ENCODE measurements at places on chromosomes 12 and 14. TPM values are rescaled to one million over a fixed set of nuclear protein-coding genes. Genes with fewer than 3 reads are reported as not detected.

Gene ASPG
- total RNA-seq, result 4.0 TPM

Gene GIT2
- 42.6 TPM for total RNA-seq

Gene MAP3K9
- 9.2 TPM for total RNA-seq

Gene KRT74
- not detected for total RNA-seq

Gene OGFOD2
- total RNA-seq, result 13.8 TPM

Gene DDHD1
- 23.4 TPM for total RNA-seq

Gene PDE3A
- 12.7 TPM for total RNA-seq

Gene TM7SF3
- 70.5 TPM for total RNA-seq

Gene LRP1
- 253 TPM for total RNA-seq

Gene CLEC4D
- not detected for total RNA-seq

Gene NPAS3
- total RNA-seq, result 6.9 TPM

Gene SLC39A2
- total RNA-seq, result 2.7 TPM

Gene CLEC2A
- total RNA-seq, result 0.29 TPM

Gene CD63
- 438 TPM for total RNA-seq

Gene SUPT16H
- total RNA-seq, result 107 TPM

Gene TPH2
- total RNA-seq, result not detected

Gene SLC16A7
- total RNA-seq, result 4.4 TPM

Gene MYO1H
- not detected for total RNA-seq

Gene CCDC175
- total RNA-seq, result 0.16 TPM

Gene E2F7
- total RNA-seq, result 7.7 TPM

Gene KRT75
- total RNA-seq, result not detected

Gene SLC17A8
- 0.66 TPM for total RNA-seq

Gene ITGB7
- 3.2 TPM for total RNA-seq

Gene CLEC2B
- total RNA-seq, result not detected

Gene FOXM1
- total RNA-seq, result 24.9 TPM

Gene SYNJ2BP
- 29.9 TPM for total RNA-seq

All from mesothelial cell of epicardium (in vitro differentiated cells).